Activated T-cell treated with anti-CD3 and anti-CD28 coated beads, Interleukin-2, amount 50 U/mL, for 4 hours (primary cell): ENCODE measurements at places on chromosomes 12 and 14. TPM values are rescaled to one million over a fixed set of nuclear protein-coding genes. Genes with fewer than 3 reads are reported as not detected.

DNA sequence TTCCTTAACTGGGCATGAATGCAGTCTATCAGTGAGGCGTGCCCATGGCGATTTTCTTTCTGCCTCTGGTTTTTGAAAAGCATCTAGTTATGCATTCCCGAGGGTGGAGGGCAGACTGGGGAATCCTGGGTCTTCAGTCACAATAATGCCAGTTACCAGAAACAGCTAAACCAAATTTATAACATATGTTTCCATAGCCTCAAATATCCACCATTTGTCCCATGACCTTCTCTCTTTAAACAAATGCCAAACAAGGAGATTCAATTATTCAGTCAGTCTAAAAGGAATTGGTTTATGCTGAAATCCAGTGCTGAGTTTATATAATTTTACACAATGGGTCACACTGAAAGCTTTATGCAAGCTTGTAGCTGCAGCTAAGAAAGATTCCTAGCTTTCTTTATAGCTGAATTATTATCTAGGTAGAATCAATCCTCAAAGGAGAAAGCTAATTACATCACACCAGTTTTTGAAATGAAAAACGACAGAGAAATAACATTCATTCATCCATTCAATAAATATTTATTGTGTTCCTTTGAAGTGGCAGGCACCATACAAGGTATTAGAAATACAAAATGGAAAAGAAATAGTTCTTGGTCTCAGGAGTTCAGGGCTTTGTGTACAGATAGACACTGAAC lies 131.3 kb upstream of the RAP1B start:
- DNase-seq: no peak

DNA sequence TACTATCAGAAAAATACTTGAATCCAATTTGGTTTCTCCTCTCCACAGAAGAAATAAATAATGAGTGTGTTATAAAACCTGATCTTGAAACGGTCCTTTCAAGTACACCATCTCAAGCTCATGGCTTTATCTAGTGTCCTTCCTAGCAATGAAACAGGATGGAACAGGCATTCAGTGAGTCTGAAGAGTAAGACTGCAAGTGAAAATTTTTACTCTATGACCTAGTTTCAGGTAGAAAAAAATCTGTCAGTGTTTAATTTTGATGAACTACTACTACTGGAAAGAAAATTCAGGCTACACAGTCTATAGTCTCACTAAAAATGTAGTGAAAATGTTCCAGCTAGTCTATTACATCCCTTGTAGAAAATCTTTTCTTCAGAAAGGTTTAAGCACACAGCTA lies 7.7 kb downstream of the CBX5 start:
- no peak for DNase-seq

DNA sequence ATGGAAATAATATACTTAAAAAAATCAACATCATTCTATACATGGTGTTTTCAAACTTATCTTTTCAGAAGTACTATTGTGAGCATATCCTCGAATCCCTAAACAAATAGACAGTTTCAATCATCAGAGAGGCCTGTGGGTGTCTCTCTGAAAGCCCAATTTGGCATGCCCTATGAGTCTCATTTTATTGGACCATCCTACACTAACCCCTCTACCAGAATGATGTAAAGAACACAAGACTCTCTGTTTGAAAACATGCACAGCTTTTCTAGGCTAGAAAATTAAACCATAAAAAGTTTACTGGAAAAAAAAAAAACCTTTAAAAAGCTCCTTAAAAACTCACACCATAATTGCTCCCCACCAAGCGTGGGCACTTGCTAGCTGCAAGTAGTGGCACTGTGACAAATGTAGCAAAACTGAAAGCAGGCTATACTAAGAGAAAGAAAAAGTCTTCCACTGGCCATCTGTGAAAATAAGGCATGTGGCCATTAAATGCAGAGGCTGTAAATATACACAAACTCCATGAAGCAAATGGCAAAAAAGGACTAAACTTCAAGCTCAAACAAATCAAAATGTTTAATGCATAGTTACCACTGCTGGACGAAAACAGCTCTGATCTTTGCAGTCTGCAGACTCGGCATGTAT lies 394.2 kb downstream of the SOX5 start:
- no peak for DNase-seq

DNA sequence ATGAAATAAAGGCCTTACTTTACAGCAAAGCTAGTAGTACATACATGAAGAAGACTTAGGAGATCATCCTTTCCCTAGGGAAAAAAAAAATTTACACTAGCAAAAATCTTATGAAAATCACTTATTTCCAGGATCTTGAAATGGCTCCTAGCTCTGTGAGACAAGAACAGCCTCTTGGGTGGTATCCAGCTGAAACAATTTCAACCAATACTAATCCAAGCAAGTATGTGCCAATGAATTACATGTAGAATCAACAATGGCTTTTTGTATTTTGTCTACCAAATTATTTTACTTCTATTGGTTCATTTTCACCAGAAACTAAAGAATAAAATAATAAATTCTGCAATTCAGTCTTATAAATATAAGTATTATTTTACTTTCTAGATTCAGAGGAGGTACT lies 2.7 kb upstream of the SLCO1A2 start:
- no peak for DNase-seq

- no peak for DNase-seq
These were observed 6.3 kb upstream of the CTDSP2 start for GRCh38 chr12:57852620-57853500.

DNA sequence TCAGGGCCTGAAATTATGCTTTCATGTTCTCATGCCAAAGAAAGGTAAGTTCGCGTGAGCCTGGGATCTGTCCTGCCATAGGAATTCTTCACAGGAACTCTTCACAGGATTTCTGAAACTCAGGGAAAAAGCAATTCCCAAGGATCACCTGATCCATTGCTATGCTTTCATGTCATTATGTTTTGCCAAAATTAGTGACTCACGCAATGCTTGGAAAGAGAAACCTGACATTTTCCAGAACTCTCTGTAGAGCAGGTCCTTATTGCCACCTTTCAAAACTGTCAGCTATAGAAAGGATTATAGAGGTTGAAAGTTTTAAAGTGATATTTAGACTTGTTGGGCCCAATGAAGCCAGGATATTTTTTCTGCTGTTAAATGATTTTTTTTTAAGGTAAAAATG lies 6.3 kb upstream of the KCNJ8 start:
- DNase-seq: no peak

- DNase-seq: no peak
These were observed 89.6 kb downstream of the C12orf75 start for GRCh38 chr12:105420046-105420445.

- no peak for DNase-seq
These were observed 2.6 kb upstream of the ATN1 start for GRCh38 chr12:6925239-6925539.

GRCh38 chr12:131372706-131373195 lies 338.1 kb upstream of the SFSWAP start:
- DNase-seq: no peak

- DNase-seq: no peak
These were observed 324.4 kb upstream of the RTL1 start for GRCh38 chr14:101227611-101228594.

DNA sequence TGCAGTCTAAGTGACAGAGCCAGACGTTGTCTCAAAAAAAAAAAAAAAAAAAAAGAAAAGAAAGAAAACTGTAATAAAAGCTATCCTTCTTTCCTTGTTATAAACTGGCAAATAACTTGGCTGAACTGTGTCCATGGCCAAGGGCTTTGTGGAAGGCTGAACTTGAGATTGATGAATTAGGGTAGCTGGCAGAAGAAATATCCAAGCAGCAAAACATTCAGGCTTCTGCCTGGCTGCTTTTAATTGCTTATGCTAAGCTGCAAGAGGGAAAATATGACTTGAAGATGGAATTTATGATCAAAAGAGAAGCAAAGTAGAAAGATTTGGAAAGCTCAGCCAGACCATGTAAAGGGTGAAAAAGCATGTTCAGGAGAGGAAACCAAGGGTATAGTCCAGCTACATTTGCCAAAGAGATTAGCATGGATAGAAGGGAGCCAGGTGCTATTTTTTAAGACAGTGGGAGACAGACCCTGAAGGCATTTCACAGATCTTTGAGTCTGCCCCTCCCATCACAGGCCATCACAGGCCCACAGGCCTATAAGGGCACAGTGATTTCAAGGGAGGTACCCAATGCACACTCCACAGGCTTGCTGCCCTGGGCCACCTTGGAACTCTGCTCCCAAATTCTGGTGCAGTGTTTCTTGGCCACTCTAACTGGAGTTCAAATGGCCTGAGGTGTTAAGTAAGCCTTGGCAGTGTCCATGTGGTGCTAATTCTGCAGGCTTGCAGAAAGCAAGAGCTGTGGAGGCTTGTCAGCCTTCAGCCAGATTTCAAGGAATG lies 226.0 kb downstream of the AEBP2 start:
- no peak for DNase-seq

DNA sequence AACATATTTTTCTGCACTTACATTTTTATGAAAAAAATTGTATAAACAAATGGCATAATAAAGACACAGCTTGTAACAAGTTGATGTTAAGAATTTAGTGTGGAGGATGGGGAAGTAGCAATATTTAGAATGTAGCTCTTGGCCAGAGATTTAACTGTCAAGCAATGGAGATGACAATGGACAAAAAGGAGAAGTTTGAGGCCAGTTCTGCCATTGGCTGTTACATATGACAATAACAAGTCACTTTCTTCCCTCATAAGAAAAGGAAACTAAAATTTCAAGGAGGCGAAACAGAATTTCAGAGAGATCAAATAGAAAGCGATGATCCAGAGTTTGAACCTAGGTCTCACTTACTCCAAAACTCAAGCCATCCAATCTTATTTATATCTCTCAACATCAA lies 122.8 kb upstream of the CCDC175 start:
- DNase-seq: no peak

- no peak for DNase-seq
These were observed 409.0 kb downstream of the TMEM121 start for GRCh38 chr14:105935384-105935783.

- DNase-seq: no peak
These were observed 10.7 kb downstream of the MOAP1 start for GRCh38 chr14:93173943-93174395.

DNA sequence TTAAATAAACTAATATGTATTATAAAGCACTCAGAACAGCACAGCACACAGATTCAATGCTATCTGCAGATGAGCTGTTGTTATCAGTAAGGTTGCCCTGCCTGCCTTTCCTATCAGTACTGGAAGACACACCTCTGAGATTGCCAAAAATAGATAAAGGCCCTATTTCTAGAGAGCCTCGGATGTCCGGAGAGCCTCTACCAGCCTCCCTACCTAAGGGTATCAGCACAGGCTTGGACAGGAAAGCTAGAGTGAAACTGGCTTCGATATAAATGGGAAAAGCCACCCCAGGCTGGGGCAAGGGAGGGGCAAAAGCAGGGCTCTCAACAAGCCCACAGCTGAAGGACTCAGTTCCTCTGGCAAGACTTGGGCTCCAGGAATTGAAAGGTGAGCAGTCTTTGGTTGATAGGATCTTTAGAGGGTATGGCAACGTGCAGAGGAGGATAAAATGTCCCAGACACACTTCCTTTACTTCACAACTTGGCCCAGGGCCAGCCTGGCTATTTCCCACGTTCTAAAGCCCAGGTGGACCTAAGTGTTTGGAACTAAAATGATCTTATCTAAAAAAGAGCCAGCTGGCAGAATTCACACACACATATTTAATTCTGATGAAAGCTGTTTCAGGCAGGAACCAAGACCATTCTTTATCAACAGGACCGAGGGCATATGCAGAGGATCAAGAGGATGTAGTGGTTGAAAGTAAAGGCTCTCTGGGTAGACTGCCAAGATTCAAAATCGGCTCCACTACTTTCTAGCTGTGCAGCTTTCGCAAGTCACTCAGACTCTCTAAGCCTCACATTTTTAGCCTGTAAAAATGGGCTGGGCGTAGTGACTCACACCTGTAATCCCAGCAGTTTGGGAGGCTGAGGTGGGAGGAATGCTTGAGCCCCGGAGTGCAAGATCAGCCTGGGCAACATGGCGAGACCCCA lies 37.8 kb upstream of the ITPR2 start:
- no peak for DNase-seq

DNA sequence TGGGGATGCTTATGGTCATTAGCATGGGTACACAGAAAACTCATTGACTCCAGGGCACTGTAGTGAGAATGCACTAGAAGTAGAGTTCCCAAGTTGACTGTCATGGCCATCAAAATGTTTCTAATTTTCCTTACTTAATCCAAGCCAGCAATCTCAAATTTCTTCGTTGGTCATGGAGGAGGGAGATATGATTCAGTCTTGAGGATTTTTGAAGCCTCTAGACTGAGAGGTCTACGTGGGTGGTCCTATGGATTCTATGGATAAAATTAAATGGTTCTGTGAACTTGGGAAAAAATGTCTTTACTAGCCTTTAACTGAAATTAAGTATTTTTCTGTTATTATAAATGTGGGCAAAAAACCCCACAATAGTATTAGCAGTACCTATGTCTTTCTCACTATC lies 508.5 kb downstream of the FUT8 start:
- no peak for DNase-seq

- DNase-seq: no peak
These were observed 14.2 kb downstream of the PROX2 start for GRCh38 chr14:74861734-74862090.

GRCh38 chr14:75373616-75374015 lies 54.2 kb upstream of the JDP2 start:
- no peak for DNase-seq

DNA sequence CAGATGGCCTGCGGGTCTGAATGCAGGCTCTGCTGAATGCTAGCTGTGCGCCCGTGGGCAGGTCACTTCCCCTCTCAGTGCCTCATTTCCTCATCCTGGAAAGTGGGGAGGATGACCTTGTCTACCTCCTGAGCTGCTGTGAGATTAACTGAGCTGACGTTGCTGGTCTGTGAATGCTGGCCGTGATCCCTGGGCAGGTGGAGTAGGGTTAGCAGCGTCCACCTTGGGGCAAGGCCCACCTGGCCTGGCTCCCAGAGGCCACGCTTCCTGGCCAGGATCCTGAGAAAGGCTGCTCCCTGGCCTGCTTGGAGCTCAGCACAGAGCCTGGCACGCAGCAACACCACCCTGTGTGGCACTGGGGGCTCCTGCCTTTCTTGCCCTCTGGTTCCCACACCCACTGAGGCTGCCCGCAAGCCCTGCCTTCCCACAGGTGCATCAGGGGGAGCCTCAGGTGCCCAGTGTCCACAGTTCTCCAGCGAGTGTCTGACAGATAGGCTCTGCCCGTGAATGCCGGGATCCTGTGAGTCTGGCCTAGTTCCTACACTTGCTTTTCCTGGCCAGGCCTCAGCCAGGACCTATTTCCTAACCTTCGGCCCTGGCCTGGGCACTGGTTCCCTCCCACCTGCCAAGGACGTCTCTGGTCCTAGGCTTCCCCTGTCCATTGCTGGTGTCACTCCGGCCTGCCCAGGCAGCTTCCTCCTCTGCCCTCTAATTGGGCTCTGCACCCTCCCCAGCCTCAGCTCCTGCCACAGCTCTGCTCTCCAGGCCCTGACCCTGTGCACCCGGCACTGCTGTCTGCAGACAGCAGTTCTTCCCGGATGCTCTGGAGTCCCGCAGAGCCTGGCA lies 37.2 kb upstream of the TDRD9 start:
- DNase-seq: no peak

Gene UBE2N
- 237 TPM for total RNA-seq

Gene NUP107
- total RNA-seq: 121 TPM

Gene MYF5
- total RNA-seq: not detected

Gene SERPINA5
- 0.58 TPM for total RNA-seq

Gene OTOGL
- not detected for total RNA-seq
